ENCODE measurements at places on chromosomes 4 and X.
A peak's percentile ranks its signal among the peaks of the same experiment; 100 is the strongest.

DNA sequence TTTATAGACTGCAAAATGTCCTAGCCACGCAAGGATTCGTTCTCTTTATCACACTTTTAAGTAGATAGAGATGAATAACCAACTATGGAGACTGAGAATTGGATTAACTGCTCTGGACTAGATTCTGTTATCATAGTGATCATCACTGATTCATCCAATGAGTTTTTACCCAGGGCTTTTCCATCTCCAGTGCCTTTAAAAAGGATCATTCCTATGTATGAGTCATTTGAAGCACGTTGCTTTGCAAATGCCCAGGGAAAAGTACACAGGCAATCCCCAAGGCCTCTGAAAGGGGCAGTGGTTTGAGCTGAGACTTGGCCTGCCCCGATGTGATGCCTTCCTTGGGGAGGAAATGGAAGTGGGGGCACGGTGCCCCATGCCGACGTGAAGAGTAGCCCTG, 122.7 kb upstream of the PSAPL1 start:
- peak; percentile 92 for DNase-seq

GRCh38 chr4:168978001-168978700, 31.9 kb downstream of the CBR4 start:
- peak; percentile 81 for DNase-seq

- no peak for DNase-seq
Measured at GRCh38 chr4:139876337-139876941, 210.8 kb downstream of the MGST2 start.

- DNase-seq: no peak
Measured at GRCh38 chrX:100931218-100931924, 2.7 kb upstream of the XKRX start.

DNA sequence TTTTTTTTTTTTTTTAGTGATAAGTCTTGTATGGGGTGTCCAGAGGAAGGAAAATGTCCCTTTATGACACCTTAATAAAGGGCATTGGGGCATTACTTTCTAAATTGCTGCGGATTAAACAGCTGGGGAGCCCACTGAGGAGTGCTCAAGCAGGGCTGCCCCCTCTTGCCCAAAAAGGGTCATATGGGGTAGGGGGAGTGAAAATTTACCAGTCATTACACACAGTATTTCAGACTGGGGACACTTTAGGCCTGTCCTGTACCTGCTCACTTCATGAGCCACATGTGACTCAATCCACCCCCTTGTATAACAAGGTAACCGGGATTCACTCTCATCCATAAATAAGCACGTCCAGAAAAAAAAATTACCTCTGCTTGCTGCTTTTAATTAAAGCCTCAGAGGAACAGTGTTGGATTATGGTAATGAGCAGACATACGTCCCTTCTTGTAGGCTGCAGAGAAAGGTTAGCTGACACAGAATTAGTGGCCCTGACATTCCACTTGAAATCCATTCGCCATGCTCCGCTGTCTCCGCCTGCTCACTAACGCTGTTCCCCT, 1.8 kb downstream of the PRDM8 start:
- DNase-seq: no peak

DNA sequence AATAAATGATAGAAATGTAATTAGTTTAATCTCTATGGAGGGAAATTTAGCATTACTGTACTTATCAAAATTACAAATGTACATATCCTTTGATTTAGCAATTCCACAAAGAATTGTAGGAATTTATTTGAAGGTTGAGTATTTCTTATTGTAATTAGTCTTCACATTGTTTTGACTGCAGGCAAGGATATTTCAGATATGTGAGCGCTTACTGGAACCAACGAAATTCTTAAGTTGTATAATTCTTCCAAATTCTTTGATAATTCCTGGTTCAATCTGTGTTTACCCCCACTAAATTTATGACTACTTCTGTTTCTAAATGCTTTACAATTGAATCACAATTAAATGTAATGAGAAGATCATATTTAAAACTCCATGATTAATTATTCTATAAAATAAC, 26.9 kb upstream of the WWC2 start:
- peak; percentile 68 for DNase-seq

DNA sequence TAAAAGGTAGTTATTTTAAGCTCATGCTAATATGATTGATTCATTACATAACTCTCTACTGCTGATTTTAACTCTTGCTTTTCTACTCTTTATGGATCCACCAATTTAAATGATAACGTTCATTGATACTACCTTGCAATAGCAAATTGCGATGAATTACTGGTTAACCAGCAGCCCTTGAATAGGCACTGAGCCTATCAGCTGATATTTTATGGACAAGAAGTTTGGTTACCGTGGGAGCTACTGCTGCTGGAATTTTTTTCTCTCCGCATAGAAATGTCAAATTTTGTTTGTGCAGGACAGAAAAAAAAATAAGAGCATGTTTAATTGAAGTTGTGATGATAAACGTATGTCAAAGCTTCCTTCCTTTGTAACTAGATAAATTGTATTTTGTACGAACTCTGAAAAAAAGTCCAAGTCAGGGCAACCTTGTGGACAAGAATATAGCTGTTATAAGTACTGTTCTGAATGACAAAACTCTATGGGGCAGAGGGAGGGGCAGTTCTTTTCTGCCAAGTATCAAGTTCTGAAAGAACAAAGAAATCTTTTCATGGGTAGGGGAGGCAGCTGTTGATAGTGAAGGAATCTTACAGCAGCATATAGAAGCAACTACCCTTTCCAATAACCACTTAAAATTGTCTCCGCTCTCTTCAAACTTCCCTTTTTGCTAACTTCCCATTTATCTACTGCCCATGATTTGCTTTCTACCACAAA, 434.9 kb upstream of the PABPC4L start:
- DNase-seq: no peak

- DNase-seq: no peak
Measured at GRCh38 chrX:129956765-129957164, 25.7 kb upstream of the BCORL1 start.

DNA sequence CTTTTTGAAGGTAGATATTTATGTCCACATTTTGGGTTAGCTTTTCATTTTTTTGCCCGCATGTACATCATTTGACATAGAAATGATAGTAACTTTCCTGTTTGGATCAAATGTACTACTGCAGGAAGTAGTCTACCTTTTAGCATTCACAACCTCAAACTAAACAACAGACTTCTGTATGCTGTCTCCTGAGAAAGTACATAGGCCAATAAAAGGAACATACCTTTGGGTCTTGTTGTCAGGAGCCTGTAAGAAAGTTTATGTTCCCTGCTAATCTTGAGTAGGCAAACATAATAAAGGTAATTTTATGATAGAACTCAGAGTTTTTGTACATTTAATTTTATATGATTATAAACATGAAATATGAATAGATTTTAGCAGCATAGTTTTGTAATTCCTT, 54.2 kb downstream of the STAG2 start:
- DNase-seq: no peak

- no peak for DNase-seq
Measured at GRCh38 chr4:169976951-169977350, 49.2 kb downstream of the MFAP3L start.

DNA sequence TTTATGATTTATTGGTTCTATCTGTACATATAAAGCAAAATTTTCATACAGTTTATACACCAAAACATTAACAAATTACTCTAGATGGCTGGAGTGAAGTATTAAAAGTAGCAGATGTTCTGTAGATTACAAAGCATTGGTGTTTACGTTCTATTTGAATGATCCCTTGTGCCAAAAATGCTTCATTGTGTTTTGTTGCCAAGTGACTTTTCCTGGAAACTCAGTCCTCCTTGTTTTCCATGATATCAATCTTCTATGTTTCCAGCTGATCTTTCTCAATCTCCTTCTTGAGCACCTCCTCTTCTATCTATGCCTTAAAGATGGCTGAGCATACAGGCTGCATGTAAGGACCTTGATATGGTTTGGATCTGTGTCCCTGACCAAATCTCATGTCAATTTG, 263.6 kb upstream of the CTSO start:
- DNase-seq: no peak

GRCh38 chrX:50484662-50485061, 14.0 kb upstream of the DGKK start:
- no peak for DNase-seq

- DNase-seq: no peak
Measured at GRCh38 chrX:154800478-154801210, 4.6 kb downstream of the MPP1 start.

DNA sequence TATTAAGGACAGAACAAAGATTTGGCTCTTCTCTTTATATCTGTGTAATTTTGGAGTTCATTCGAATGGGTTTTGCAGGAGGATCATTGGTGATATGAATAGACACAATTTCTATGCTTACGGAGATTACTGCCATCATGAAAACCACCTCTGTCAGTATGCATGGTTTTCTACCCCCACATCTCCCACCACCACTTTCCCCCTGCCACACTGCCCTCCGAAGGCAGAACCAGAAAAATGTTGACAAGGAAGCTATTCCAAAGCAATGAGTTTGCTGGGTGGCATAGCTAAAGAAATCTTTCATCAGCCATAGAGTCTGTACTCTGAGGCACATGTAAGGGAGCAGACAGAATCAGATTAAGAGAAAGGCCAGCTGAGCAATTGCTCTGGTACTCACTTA, 567.3 kb upstream of the ACTRT1 start:
- no peak for DNase-seq

DNA sequence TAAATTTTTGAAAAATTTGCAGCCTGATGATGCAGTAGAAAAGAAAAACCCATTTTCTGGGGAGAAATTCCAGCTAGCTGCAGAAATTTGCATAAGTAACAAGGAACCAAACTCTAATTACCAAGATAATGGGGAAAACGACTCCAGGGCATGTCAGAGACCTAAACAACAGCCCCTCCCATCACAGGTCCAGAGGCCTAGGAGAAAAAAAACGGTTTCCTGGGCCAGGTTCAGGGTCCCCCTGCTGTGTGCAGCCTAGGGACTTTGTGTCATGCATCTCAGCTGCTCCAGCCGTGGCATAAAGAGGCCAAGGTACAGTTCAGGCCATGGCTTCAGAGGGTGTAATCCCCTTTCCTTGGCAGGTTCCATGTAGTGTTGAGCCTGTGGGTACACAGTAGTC, 733.7 kb upstream of the CT83 start:
- DNase-seq: no peak

GRCh38 chr4:121978172-121978516, 26.3 kb upstream of the TRPC3 start:
- DNase-seq: no peak

- DNase-seq: no peak
Measured at GRCh38 chrX:150254909-150255308, 108.2 kb upstream of the MAMLD1 start.

- DNase-seq: no peak
Measured at GRCh38 chr4:159979953-159980352, 877.1 kb downstream of the RAPGEF2 start.

DNA sequence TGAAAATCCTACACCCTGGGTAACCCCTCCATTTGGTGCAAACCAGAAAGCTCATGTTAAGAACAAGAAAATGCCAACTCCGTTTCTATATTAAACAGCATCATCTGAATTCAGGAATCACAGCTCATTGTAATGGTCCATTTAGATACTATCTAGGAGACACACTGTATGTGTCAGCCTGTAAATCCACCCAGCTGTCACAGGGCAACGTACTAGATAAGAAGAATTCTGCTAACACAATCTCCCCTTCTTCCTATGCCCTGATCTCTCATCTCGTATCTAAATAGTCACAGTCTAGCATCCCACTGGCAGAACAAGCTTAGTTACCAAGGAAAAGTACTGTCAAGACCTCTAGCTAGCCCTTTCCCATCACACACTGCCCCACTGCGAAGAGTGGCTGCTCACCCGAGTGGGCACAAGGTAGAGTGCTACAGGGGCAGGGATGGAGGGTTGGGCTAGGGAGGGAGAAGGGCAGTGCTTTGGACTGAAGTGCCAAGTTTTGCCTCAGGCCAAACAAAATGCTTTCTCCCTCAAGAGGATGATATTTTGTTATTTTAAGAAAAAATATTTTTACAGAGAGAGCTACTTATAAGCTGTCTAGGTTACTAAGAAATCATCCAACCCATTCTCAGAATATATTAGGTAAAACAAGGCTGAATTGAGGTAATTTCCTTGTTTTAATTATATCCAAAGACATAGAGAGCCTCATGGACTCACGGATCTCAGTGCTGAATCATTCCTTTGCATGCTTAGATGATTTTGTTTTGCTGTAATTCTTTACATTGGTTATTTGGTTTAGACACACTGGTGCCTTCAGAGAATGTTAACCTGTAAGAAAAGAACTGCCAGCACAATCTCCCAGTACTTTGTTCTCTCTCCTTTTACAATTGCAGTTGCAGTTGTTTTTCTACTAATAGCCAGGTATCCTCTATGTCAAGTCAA, 196.6 kb downstream of the PRDM5 start:
- no peak for DNase-seq

DNA sequence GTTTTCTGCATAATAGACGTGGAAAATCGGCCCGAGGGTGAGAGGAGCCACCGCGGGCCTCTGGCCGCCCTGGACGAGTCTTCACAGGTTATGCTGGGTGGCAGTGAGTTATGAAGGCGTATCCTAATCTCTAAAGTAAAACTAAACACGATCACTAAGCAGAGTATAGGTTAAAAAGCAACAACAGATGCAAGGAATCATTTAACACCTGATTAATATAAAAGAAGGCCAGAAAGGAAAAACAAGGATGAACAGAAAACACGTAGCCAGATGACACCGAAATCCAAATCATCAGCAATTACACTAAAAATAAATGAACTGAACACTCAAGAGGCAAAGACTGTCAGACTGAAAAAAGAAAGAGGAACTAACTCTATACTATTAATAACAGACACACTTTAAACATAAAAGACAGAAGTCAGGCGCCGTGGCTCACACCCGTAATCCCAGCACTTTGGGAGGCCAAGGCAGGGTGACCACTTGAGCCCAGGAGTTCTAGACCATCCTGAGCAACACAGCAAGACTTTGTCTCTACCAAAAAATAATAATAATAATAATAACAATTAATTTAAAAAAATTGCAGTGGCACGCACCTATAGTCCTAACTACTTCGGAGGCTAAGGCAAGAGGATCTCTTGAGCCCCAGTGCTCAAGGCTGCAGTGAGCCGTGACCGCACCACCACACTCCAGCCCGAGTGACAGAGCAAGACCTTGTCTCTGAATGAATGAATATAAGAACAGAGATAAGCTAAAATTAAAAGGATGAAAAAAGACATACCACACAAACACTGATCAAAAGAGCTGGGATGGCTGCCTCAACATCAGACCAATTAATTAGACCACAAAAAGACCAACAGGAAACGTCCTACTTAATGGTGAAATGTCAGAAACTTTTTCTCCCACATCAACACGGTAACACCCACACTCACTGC, 30.0 kb downstream of the CTBP1 start:
- DNase-seq: no peak

DNA sequence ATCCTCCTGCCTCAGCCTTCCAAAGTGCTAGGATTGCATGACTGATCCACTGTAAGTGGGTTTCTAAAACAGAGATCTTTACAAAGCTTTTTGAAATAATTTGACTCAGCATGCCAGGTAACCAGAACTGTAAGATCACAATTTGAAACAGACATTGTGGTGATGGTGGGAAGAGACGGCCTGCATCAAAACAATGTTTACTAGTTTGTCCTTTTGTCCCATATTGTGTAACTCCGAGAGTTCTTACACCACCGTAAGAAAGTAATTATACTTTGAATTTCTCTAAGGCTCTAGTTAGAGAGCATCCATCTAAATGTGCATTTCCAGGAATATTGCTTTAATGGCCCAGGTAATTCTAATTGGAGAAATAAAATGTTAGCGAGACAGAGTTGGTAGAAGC, 594 bp upstream of the ARHGAP24 start:
- DNase-seq: no peak

Data from EH (cell line).